Suppressor macrophage (primary cell): ENCODE measurements at places on chromosomes 12 and 14.

DNA sequence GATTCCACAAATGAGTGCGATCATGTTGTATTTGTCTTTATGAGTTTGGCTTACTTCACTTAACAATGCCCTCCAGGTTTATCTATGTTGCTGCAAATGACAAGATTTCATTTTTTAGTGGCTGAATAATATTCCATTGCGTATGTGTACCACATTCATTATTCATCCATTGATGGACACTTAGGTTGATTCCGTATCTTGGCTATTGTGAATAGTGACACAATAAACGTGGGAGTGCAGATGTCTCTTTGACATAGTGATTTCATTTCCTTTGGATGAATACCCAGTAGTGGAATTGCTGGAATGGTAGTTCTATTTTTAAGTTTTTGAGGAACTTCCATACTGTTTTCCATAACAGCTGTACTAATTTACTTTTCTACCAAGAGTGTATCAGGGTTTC is 23.5 kb downstream of the AKAP6 start:
- DNase-seq, result no peak

DNA sequence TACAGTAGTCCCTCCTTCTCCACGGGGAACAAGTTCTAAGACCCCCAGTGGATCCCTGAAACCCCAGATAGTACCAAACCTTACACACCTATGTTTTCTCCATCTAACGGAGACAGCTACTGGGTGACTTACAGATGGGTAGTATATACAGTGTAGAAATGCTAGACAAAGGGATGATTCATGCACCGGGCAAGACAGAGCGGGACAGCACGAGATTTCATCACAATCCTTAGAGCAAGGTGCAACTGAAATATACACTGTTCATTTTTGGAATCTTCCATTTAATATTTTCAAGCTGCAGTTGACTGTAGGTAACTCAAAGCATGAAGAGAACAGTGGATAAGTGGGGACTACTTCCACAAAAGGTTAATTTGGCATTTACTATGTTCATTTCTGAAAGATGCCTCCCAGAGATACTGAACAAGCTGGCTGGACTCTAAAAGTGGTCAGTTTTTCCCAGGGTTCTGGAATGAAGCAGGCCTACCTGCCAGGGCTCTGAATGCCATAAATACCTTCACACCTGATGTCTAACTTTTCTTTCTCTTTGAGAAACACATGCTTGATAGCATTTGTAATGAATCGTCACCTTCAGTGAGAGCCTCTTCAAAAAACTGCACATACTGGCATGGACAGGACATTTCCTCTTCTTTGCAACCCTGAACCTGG is 127.7 kb upstream of the FOXN3 start:
- no peak for DNase-seq

- no peak for DNase-seq
Measured at GRCh38 chr14:90381011-90381786, 15.6 kb upstream of the CALM1 start.

- no peak for DNase-seq
Measured at GRCh38 chr12:128734371-128734770, 89.4 kb downstream of the SLC15A4 start.

DNA sequence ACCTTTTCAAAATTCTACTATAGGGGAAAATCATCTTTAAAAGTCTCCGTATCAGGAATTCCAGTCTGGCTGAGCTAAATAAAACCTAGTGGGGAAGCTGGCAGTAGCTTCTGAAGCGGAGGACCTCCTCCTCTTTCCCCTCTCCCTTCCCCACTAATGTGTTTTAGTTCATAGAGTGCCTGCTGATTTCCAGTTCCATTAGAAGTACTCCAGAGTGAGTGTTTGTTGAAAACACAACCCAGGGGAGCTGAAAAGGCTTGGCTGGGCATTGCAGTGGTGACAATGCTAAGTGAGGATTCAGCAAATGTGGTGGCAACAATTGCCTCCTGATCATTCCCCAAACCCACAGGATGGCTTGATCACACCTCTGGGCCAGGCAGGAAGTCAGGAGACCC is 144.2 kb upstream of the FRMD6 start:
- no peak for DNase-seq

DNA sequence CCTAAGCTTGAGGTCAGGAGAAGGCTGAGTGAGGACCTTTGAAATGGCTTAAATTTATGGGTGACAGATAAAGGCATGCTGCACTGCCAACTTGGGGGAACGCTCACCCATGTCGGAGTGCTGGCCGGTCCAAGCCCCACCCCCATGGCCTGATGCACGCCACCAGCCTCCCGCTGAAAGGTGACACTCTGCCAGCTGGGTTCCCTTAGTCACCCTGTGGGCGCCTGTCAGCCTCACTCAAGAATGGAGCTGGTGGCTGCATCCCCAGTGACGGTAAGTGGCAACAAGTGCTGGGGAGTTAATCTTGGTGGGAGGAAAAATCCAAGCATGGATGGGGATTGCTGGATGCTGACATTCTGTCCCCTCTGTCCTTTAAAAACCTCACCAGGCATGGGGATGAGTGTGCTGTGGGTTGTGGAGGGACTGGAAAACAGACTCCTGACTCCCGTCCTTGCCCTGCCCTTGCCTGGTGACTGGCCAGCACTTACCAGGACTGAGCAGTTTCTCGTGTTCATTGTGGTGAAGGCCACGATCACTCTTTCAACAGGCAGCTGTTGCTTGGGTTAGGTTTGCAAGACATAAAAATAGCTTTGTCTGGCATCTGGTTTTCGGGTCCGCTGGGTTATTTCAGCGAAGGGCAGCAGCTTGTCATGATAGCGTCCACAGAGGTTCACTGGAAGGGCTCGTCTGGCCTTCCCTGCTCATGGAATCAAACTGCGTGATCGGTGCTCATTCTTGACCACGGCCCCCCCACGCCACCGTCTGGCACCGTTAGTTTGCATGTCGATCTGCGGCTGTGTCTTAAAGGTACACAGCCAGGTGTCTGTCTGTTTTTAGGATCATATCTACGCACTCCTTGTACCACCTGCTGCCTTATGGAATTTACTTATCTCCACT is 15.0 kb downstream of the ACACB start:
- no peak for DNase-seq

GRCh38 chr12:122104844-122105243 is 26.3 kb downstream of the MLXIP start:
- peak; percentile 63 for DNase-seq

DNA sequence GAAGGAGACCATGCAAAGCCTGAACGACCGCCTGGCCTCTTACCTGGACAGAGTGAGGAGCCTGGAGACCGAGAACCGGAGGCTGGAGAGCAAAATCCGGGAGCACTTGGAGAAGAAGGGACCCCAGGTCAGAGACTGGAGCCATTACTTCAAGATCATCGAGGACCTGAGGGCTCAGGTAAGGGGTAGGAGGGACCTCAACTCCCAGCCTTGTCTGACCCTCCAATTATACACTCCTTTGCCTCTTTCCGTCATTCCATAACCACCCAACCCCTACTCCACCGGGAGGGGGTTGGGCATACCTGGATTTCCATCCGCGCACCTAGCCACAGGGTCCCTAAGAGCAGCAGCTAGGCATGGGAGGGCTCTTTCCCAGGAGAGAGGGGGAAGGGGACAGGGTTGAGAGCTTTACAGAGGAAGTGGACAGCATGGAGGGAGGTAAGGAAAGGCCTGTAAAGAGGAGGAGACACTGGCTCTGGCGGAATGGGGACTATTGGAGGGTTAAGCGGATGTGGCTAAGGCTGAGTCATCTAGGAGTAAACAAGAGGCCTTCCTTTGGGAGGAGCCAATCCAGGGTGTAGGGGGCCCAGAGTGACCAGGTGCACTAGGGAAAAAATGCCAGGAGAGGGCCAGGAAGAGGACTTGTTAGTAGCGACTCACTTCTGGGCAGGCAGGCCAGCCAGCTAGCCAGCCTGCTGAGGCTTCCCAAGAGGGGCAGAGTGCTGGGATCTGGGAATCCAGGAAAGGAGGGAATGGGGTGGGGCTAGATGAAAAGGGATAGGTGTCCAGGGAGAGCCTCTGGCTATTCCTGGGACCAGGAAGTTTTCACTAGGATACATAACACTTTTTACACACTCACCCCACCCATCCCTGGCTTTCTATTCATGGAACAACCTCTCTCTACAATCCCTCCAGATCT is 754 bp downstream of the KRT18 start:
- peak; percentile 34 for DNase-seq

DNA sequence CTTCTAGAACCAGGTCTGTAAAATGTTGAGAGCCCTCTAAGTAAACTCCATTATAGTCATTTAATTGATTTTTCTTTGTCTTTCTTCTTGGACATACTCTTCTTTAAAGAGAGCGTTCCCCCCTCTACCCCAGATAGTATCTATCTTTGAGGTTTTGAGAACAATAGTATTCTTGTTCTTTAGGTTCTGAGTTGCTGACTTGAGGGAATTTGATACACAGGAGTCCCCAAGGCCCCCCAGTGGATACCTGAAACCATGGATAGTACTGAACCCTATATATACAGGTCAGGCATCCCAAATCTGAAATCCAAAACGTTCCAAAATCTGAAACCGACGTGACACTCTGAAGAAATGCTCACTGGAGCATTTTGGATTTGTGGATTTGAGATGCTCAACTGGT is 65.5 kb downstream of the FUT8 start:
- DNase-seq, result no peak

DNA sequence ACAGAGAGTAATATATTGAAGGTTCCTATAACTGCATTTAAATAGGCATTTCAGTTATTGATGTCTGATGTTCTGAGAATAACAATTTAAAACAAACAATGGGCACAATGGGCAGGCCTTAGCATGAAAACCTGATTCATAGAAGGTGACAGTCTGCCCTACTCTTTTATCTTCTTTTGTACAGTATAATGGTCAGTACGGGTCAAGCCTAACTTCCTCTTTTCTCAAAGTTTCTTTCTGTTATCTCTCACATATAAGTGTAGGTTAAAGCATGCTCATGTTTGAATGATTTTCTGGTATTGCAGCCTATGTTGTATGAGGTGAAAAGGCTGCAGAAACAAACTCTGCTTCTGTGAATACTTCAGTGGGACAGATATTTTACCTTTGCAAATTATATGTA is 14.2 kb downstream of the FKBP3 start:
- no peak for DNase-seq

DNA sequence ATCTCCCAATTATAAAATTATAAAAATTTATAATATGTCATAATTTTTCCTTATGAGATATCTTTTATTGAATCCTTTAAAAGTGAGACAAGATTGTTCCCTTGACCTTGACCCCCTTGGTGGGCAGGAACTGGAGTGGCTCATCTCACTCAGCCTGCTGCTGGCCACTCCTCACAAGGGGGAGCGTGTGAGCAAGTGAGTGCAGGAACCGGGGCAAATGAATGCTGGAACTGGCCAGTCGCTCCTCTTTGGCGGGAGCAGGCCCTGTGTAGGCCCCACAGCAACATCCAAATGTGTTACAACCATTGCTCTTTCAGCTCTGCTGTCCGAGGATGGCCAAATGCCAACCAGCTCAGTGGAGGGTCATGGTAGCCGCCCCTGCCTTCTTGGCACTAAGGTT is 178.8 kb downstream of the ETNK1 start:
- no peak for DNase-seq

DNA sequence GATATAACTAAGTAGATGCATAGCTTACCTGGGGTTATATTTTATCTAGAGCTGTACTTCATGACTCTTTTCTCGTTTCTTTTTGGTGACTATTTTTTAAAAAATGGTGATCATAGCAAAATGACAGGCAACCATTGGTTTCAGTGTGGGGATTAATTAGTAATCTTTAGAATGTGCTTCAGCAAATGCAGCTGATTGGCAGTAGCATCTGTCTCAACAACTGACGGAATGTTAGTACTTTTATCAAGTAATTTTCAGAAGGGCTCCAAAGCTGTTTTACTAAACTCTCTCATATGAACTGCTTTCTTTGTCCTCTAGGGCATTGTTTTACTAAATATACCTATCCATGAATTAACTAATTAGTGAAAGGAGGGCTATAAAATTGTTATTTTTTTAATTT is 117.6 kb downstream of the TRMT5 start:
- no peak for DNase-seq

DNA sequence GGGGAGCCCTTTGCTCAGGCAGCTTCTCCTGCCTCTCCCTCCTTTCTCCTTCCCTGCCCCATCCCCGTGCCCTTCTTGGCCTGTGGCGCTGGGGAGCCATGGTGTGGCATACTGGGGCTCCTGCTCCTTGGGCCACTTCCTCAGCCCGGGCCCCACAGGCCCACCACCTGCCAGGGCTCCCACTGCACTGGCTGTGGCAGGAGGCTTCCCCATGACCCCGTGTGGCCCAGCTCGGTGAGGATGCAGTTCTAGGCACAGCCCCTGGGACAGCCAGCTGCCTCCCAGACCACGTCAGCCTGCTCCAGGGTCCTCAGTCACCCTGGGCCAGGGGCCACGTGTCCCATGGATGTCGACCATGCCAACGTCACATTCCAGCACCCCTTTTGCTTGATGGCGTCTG is 13.0 kb upstream of the AMN start:
- no peak for DNase-seq

DNA sequence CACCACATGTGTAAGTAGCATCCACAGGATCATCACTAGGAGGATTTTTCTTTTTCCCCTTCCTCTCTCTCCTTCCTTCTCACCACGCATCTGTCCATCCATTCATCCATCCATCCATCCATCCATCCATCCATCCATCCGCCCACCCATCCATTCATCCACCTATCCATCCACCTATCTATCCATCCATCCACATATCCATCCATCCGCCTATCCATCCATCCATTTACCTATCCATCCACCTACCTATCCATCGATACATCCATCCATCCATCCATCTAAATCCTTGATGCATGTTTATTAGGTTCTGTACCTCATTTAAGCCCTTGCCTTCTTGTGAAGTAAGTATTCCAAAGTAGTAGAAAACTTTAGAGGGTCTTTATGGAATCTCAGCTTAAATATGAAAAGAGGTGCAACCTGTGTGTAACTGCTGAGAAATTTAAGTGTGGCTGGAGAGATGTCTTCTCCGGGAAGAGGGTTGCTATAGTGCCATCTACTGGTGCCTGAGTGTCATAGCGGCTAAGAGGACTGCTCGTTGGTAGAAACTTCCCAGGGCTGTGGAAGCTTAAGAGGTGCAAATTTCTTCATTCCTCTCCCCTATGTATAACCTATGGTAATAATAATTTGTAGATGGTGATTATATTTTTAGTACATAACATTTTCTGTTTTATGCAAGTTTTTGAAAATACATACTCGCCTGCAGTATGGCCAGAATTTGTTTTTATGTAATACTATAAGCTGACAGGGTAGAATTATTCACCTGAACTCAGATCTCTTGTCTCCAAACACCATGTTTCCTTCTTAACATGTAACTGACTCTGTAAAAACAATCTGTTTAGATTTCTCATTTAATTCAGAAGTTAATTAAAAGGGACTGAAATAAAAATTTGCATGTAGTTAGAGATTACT is 46.0 kb downstream of the MYO1H start:
- peak; percentile 69 for DNase-seq

DNA sequence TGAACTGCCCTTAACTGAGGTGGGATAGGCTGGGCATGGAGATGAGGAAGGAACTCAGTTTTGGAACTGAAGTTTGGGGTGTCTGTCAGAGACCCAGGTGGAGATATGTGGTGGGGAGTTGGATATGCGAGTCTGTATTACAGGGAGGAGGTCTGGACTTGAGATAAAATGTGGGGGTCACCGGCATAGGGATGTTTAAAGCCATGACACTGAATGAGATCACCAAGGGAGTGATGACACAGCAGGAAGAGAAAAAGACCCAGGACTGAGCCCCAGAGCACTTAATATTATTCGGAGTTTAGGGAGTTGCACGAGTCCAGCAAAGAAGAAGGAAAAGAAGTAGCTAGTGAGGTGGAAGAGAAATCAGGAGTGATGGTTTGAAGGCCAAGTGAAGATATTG is 4.0 kb upstream of the OASL start:
- no peak for DNase-seq

GRCh38 chr12:31017535-31017934 is 56.1 kb upstream of the DDX11 start:
- no peak for DNase-seq
